Ureter (tissue), 1 donor: ENCODE measurements at places on chromosomes 12 and 14. TPM values are rescaled to one million over a fixed set of nuclear protein-coding genes. Genes with fewer than 3 reads are reported as not detected.

GRCh38 chr12:121121805-121122204 is 10.9 kb upstream of the P2RX7 start:
- no peak for DNase-seq

- DNase-seq, result peak; percentile 73
Observed at GRCh38 chr14:100297320-100298300, 8.6 kb downstream of the SLC25A29 start.

The SIRT4 gene
- total RNA-seq, result not detected

The KDM2B gene
- 23.7 TPM for total RNA-seq

The IPO4 gene
- total RNA-seq, result 69.1 TPM

DNA sequence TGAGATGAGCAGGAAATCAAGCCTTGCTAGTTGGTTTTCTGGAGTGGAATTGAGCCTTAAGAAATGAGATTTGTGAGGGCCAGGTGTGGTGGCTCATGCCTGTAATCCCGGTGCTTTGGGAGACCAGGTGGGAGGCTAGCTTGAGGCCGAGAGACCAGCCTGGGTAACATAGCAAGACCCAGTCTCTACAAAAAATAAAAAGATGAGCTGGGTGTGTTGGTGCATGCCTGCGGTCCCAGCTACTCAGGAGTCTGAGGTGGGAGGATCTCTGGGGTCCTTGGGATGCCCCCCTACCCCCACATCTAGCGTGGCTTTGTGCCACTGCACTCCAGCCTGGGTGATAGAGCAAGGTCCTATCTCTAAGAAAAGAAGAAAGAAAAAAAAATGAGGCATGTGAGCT is 104.2 kb upstream of the RTL1 start:
- DNase-seq, result no peak

The SCN8A gene
- 2.2 TPM for total RNA-seq

The TAS2R31 gene
- total RNA-seq, result 12.2 TPM

The KLRC2 gene
- 3.1 TPM for total RNA-seq

The ACOT6 gene
- total RNA-seq, result not detected

DNA sequence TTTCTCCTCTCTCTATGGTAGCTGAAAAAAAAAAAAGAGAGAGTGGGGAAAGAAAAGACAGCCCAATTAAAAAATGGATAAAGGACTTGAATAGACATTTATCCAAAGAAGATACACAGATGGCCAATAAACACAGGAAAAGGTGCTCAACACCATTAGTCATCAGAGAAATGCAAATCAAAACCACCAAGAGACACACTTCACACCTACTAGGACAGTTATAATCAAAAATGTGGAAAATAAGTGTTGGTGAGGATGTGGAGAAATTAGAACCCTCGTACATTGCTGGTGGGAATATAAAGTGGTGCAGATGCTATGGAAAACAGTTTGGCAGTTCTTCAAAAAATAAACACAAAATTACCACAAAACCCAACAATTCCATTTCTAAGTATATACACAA is 172.4 kb upstream of the GRIN2B start:
- no peak for DNase-seq

GRCh38 chr12:632102-632696 is 31.0 kb downstream of the NINJ2 start:
- DNase-seq, result no peak

The FBXO34 gene
- 52.0 TPM for total RNA-seq

DNA sequence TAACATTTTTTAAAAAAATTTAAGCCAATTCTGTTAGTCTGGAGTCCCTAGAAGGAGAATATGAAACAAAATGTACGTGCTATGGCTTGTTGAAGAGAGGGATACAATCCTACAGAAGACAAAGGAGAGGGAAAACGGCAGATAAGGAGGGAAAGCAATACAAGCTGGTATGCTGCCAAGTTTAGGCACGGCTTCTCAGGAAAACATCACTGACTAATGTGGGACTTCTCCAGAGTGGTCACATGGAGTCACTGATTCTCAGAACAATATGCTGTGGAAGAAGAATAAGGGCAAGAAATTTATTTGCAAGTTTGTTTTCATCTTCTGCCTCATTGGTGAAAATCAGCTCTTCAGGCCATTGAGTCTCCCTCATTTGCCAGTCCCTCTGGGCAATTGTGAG is 22.9 kb upstream of the NR1H4 start:
- no peak for DNase-seq

The POLE2 gene
- total RNA-seq, result 4.6 TPM
